ENCODE measurements at places on chromosomes 7 and 10.
A peak's percentile ranks its signal among the peaks of the same experiment; 100 is the strongest.

DNA sequence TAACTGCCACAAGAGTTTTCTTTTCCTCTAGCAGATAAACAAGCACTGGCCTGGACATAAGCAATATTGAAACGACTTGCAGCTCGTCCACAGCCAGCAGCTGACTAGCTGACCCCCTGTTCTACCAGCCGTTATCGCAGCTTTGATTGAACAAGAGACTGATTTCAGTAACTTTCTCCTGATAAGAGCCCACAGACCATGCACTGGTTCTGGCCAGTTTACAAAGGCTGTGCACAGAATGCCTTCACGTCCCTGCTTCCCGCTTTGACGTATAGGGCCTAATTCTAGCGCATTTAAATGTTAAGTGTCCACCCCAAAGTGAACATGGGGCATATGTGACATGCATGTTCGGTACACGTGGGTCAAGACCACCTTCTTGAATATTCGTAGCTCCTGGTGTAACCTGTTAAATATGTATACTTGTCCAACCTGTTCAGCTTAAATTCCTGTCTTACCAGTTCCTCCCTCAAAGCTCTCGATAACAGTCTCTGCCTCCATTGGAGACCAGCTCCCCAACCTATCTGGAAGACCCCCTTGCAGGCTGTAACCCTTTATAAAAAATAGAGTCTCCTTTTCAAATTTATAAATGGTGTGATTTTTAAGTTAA lies 69.2 kb downstream of the LYZL1 start:
- no peak for DNase-seq

GRCh38 chr7:68309806-68310205 lies 1288.5 kb upstream of the AUTS2 start:
- DNase-seq = no peak

GRCh38 chr10:99682752-99683151 lies 23.4 kb downstream of the ENTPD7 start:
- no peak for DNase-seq

DNA sequence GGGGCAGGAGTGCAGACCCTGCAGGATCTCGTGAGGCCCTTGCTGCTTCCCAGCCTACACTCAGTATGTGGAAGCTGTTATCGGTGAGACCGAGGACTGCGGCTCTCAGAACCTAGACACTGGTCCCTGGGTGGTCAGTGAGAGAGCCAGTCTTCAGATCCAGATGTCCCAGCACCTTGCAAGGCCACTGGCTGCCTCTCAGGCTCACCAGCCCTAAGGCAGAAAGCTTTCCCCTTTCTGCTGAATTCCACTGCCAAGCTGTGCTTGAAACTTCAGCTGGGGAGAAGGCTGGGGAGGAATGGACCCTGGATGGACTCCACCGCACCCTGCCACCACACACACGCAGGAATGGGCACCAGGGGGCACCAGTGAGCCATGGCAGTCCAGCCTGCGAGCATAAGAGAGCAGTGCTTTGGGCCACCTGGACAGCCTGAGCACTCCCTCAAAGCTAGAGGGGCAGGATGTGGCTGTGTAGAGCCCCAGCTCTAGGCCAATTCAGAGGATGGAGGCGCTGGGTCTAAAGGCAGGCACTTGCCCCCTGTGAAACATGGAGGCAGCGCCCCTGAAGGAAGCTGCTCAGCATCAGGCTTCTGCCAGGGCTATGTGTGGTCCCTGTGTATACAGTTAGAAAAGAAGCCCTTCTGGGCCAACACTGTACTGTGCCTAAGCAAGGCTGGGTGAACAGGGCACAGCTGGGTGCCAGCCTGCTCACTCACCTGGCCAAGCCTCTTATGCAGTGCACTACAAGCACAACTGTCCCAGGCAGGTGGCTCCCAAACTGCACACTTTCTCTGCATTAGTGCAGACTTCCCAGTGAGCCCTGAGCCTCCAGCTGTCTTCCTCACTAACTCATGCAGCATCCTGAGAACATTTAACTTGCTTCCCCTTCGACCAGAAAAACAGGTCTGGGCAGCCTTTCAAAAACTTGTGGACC lies 21.6 kb downstream of the TMEM72 start:
- peak; percentile 65 for DNase-seq

DNA sequence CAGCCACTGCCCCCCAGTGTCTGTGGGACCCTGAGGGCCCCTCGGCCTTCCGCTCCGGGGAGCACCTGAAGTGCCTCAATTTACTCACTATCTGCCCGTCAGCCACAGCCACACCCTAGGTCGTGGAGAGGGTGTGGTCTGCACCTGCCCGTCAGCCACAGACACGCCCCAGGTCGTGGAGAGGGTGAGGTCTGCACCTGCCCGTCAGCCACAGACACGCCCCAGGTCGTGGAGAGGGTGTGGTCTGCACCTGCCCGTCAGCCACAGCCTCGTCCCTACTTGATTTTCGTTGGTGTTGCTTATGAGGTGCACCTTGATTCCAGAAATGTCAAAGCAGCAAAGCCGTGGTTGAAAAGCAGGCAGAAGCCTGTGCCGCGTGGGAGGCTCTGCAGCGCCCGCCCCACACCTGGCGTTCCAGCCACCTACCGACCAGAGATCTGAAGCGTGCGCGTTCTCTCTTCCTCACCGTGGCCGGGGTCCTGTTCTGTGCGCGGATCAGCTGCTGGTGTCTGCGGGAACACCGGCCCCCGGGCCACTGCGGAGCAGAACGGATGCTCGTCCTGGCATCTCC lies 101.6 kb downstream of the DYNC2I1 start:
- DNase-seq = no peak

DNA sequence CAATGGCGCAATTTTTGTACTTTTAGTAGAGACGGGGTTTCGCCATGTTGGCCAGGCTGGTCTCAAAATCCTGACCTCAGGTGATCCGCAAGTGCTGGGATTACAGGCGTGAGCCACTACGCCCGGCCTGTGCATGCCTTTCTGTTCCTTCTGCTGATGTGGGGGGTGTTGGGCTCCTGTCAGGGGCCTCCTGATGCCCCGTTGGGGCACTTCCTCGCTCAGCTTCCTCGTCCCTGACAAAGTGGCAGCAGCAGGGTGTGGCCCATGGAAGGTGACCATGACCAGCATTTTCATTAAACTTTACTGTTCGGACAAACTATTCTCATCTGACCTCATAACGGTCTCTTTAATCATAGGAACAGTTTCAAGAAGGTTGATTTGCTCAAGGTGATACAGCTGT lies 69.4 kb downstream of the TBXAS1 start:
- DNase-seq = no peak

- DNase-seq = no peak
Observed at GRCh38 chr10:84211566-84211965, 13.8 kb downstream of the LRIT2 start.

All from fibroblast of the conjunctiva (primary cell).